ENCODE measurements at places on chromosomes 6 and 20.

DNA sequence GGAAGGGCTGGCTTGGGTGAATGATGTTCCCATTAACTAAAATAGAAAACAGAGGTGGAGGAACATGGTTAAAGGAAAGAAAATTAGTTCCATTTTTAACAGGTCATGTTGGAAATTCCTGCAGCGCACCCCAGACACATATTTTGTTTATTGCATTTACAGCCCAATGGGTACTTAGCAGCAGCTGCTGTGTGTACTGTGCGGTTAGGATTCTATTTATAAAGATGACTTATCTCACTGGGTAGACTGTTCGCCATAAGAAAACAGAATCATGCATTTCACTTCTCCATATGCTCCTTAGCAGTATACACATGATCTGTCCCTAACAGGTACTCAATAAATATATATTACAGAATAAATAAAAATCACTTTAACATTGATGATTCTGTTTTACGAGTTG lies 135.8 kb downstream of the SLC35F1 start:
- H3K27me3 ChIP-seq = no peaks in the 10 kb centered on the region
- no peaks in the 10 kb centered on the region for H3K36me3 ChIP-seq
- H3K4me1 ChIP-seq = no peaks in the 10 kb centered on the region
- no peak overlapping the region for H3K27ac ChIP-seq

GRCh38 chr20:59971428-59971827 lies 13.2 kb downstream of the CDH26 start:
- no peak for DNase-seq
- no peaks in the 10 kb centered on the region for H3K36me3 ChIP-seq
- H3K27ac ChIP-seq = no peak overlapping the region
- H3K4me1 ChIP-seq = no peaks in the 10 kb centered on the region
- peaks cover 4% of the 10 kb centered on the region for H3K27me3 ChIP-seq
- H3K4me3 ChIP-seq = no peak overlapping the region

DNA sequence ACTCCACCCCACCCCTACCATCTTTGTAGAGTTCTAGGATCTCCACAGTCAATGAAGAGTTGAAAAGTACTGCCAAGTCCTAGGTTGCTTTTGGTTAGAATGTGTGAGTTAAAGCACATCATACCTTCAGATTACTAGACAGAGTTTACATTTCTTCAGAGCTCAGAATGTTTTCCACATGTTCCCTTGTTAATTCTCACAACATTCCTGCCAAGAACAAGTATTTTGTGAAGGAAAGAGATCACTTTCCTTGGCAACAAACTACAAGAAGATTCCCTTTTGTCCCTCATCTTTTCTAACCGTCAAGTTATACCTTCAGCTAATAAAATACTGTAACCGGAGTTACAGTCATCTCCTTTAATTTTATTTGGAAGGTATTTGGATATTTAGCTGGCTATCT lies 266.8 kb downstream of the ZFAND3 start:
- no peaks in the 10 kb centered on the region for H3K27me3 ChIP-seq
- no peak overlapping the region for H3K27ac ChIP-seq
- H3K4me3 ChIP-seq = no peak overlapping the region

DNA sequence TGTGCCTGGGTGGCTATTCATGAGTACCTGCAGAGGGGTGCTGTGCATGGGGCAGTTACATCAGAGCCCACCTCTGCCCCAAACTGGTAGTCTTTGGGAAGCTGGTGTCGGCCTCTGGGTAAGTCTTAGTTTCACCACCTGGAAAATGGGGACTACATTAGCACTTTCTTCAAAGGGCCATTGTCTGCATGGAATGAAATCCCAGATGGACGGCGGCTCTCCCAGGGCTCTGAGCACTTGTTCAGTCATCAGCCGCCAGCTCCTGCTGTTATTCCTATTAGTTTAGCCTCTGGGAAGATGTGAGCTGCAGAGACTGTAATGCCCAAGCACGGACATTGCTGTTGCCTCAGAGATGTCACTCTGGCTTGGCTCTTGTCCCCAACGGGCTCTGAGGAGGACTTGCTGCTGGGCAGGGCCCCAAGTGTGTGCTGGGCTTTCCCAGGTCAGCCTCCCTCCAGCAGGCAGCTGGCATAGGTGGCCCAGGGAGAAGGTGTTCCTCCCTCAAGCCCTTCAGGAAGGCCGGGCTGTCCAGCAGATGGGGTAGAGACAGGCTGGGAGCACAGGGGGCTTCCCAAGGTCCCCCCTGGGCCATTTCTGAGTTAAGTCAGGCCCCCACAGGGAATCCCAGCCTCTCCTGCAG lies 268.3 kb downstream of the TFAP2C start:
- no peak overlapping the region for H3K27ac ChIP-seq
- H3K4me1 ChIP-seq = no peaks in the 10 kb centered on the region
- H3K4me3 ChIP-seq = no peak overlapping the region
- peaks cover 18% of the 10 kb centered on the region for H3K27me3 ChIP-seq

DNA sequence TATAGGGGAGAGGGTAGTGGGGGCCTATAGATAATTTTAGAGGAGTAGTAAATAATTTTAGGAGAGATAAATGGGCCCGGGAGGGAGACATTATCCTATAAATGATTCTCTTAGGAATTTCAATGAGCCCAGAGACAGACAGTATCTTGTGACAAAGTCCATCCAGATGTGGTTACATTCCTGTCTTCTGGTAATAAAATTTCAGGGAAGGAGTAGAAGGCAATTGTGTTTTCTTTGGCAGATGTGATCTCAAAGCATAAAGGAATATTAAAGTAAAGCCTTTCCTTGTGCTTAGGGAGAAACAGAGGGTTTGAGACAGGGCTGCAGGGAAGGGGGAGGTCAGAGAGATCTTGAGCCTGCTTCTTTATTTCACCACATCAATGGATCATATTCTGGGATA lies 979.8 kb upstream of the GJE1 start:
- no peaks in the 10 kb centered on the region for H3K4me1 ChIP-seq
- H3K36me3 ChIP-seq = no peaks in the 10 kb centered on the region
- H3K27me3 ChIP-seq = no peaks in the 10 kb centered on the region
- H3K27ac ChIP-seq = no peak overlapping the region
- no peak overlapping the region for H3K4me3 ChIP-seq
- DNase-seq = no peak

- peaks cover 50% of the 10 kb centered on the region for H3K36me3 ChIP-seq
- no peak for DNase-seq
- no peak overlapping the region for H3K27ac ChIP-seq
- peaks cover 10% of the 10 kb centered on the region for H3K4me1 ChIP-seq
- no peaks in the 10 kb centered on the region for H3K27me3 ChIP-seq
Measured at GRCh38 chr6:56581296-56581925, 61.3 kb downstream of the DST start.

- H3K4me3 ChIP-seq = no peak overlapping the region
- H3K27me3 ChIP-seq = peaks cover 6% of the 10 kb centered on the region
- no peak for DNase-seq
- no peaks in the 10 kb centered on the region for H3K36me3 ChIP-seq
Measured at GRCh38 chr6:35581633-35582032, 68.9 kb upstream of the TULP1 start.

DNA sequence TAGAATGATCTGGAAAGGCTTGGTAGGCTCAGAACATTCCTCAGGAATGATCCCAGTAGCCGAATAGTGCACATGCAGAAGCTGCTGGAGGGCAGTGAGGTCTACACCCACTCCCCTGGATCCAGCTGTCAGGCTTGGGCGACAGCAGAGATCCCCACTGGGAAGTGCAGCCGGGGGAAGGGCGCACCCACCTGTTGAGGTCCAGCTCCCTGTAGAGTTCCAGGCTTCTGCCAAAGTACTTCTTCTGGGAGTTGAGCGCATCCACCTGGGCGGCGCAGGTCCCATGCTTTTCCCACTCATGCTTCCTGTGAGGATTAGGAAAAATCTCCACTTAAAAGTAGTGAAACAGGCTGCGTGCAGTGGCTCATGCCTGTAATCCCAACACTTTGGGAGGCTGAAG lies 17.6 kb downstream of the RNASET2 start:
- no peak for DNase-seq
- H3K4me3 ChIP-seq = no peak overlapping the region
- H3K27ac ChIP-seq = no peak overlapping the region
- no peaks in the 10 kb centered on the region for H3K27me3 ChIP-seq
- peaks cover 8% of the 10 kb centered on the region for H3K4me1 ChIP-seq
- no peaks in the 10 kb centered on the region for H3K36me3 ChIP-seq

DNA sequence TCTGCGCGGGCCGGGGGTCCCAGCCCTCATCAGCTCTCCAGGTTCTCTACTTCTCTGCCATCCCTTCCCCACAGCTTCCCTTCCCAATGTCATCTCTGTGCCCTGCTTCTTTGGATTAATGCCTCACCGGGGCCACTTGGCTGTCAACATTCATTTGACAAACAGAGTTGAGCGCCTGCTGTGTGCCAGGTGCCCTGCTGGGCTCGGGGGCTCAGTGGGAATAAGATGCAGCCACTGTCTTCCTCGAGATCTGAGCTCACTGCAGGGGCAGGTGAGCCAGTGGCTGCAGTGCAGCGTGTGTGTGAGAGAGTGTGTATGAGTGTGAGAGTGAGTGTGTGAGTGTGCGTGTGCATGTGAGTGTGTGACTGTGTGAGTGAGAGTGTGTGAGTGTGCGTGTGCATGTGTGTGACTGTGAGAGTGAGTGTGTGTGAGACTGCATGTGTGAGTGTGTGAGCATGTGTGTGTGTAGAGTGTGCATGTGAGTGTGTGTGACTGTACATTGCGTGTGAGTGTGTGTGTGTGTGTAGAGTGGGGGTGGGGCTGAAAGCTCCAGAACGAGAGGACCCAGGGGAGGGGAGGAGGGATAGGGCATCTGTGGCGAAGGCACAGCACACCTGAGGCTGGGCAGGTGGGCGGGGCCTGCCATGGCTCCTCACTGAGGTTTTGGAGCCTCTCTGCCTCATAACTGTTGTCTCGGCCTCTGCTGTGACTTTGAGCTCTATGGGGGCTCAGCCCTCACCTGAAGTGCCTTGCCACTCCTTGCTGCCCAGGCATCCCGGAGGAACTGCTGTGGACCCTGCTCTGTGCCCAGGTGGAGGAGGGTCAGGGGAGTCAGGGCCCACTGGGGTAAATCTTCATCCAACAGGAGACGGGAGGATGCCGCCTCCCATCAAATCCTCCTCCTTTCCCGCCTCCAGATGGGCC lies 36.5 kb upstream of the PHACTR3 start:
- no peaks in the 10 kb centered on the region for H3K36me3 ChIP-seq
- no peaks in the 10 kb centered on the region for H3K4me1 ChIP-seq
- no peak overlapping the region for H3K4me3 ChIP-seq
- H3K27ac ChIP-seq = no peak overlapping the region

- H3K27me3 ChIP-seq = no peaks in the 10 kb centered on the region
- no peak overlapping the region for H3K27ac ChIP-seq
- DNase-seq = no peak
- H3K4me1 ChIP-seq = no peaks in the 10 kb centered on the region
Measured at GRCh38 chr20:15835811-15836210, 737.4 kb downstream of the KIF16B start.

DNA sequence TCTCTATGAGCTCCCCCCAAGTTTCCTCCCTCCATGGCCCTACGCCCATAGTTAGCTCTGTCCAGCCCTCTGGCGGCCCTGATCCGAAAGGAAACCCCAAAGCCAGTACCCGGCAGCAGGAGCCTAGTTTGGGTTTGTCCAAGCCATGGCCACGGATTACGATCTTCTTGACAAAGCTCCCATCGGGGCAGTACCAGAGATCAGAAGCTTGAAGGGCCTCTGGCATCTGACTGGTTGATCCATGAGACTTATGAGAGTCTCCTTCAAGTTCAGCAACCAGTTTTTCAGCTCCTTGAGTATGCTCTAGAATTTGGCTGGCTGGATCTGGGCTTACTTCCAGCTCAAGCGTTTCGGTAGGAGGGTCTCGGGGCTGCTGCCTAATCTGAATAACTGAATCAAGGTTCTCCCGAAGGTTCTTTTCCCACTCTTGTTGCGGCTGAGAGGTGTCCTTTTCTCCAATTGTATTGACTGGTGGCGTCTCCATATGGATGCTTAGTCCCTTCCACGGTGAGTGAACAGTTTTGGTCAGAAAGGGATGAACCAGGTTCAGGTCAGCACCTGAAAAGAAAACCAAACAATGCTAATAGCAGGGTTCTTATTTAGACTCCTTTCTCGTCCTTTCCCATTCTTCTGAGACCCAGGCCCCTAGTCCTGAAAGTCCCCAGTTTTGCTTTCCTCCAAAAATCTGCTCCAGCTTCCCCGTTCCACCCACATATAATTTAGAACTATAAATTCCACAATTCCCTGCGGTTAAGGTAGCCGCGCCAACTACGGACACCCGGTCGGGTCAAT lies 595 bp downstream of the FKBPL start:
- H3K27ac ChIP-seq = peak overlapping the region; percentile 25
- peak overlapping the region; percentile 47 for H3K4me3 ChIP-seq

GRCh38 chr6:28266563-28266961 lies 381 bp upstream of the ZSCAN26 start:
- H3K4me1 ChIP-seq = peaks cover 18% of the 10 kb centered on the region
- no peak for DNase-seq
- H3K27me3 ChIP-seq = no peaks in the 10 kb centered on the region
- H3K36me3 ChIP-seq = no peaks in the 10 kb centered on the region

DNA sequence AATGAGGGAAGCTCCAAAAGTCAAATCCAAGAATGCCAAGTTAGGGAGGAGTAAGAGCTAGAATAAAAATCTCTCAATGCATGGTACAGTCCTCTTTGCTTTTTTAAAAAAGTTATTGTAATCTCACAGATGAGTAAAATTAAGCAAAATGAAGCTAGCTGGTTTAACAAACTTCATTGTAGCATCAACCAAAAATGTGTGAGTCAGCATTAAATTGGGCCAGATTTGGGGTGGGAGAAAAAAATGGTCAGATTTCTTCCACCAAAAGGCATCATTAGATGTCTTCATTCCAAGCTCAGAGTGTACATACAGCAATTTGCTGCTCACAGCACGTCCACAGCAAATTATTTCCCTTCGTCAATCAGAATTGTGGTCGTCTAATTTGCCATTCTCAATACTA lies 441.5 kb upstream of the FLRT3 start:
- no peak overlapping the region for H3K27ac ChIP-seq
- H3K4me1 ChIP-seq = no peaks in the 10 kb centered on the region
- no peaks in the 10 kb centered on the region for H3K27me3 ChIP-seq
- no peak overlapping the region for H3K4me3 ChIP-seq
- DNase-seq = no peak

DNA sequence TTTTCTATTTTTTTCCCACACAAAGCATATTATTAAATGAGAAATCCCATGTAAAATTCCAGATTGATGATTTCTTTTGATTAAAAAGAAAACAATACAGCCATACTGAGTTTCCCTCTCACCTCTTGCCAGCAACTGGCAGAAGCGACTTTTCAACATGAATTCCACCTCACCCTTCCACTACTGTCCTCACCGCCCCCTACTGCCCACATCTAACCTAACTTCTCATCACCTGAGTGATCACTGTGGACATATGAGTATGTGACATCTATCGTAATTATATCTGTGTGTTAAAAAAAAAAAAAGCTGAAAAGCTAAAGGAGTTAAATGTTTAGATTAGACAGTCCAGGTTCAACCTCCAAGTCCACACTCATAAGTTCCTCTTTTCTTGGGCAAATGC lies 528.6 kb downstream of the PRKN start:
- DNase-seq = no peak
- H3K4me3 ChIP-seq = no peak overlapping the region
- H3K27ac ChIP-seq = no peak overlapping the region
- no peaks in the 10 kb centered on the region for H3K4me1 ChIP-seq
- no peaks in the 10 kb centered on the region for H3K36me3 ChIP-seq
- H3K27me3 ChIP-seq = no peaks in the 10 kb centered on the region
